HFFc6 (cell line): ENCODE measurements at places on chromosomes 1 and 21.
A peak's percentile ranks its signal among the peaks of the same experiment; 100 is the strongest.

- DNase-seq, result peak; percentile 33
Observed at GRCh38 chr1:179082999-179083335, 1.1 kb downstream of the TOR3A start.

GRCh38 chr1:42282024-42282579 is 52.9 kb downstream of the FOXJ3 start:
- DNase-seq, result peak; percentile 40

GRCh38 chr1:2529784-2530512 is at the start of gene HES5:
Gene HES5 (minus strand): TSS chr1:2530263. CDS start chr1:2530164, 99 bp downstream.
- DNase-seq, result no peak

GRCh38 chr1:154846565-154847442 is 23.3 kb downstream of the KCNN3 start:
- DNase-seq, result no peak

DNA sequence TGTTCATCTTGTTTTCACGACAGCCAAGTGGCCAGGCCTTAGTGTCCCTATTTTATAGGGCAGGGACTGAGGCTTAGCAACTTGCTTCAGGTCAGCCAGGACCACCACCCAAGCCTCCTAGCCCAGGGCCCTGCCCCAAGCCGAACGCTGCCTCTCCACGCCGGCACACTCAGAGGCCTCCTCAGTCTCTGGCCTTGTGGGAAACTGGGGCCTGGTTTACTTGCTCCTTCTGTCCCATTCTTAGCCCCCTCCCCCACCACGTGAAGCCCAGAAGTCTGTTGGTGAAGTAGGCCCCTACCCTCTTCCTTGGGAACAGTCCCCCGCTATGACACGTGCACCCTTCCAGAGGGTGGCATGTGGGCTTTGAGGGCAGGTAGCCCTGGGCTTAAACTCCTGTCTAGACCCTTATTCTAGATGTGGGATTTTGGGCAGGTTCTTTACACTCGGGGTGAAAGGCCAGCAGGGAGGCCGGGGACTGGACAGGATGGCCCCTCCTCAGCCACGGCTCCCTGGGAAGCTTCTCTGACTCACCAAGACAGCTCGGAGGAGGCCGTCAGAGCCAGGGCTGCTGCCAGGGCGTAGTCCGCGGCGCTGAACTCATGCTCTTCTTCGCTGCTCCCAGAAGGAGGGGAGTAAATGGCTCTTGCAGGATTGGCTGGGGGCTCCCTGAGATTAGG is 4.3 kb downstream of the MYOM3 start:
- peak; percentile 30 for DNase-seq

DNA sequence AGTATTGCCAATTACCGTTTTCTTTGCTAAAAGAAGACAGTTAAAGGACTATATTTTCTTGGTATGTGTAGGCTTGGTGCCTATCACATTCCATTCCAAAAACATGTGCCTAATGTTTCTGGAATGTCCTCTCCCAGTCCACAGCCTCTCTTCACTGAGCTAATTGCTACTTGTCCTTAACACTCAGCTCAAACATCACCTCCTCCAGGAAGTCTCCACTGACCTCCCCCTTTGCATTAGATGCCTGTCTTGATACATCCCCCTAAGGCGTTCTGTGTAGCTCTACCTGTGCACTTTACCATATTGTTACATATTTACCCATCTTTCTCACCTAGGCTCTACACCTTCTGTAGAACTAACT is 195.6 kb upstream of the CAMK1G start:
- peak; percentile 53 for DNase-seq

DNA sequence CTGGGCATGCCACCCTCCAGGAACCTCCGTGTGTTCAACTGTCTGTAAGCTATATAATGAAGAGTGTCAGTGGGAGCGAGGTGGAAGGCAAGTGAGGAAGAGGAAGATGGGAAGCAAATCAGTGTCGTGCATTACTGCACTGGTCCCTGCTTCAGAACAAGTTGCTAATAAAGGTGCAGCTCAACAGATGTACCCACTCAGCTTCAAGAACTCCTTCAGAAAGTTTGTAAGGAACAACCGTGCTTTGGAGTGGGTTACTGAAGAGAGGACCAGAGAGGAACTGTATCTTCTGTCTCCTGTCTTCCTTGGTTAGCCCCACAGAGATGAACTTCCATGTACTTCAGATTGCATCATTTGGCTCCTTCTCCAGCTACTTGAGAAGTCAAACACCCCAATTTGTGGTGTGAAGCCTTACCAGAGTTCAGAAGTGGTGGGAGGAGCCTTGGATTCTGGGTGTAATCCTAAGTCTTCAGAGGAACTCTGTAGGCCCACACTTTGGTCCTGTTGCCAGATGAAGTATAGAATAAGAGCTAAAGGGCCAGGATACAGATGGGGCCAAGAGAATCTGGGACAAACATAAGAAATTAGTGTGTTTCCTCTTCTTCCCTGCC is 290.5 kb upstream of the PROX1 start:
- no peak for DNase-seq

GRCh38 chr1:18868354-18868753 is 8.9 kb upstream of the TAS1R2 start:
- DNase-seq, result no peak

- no peak for DNase-seq
Observed at GRCh38 chr21:41256771-41257702, 59.6 kb upstream of the FAM3B start.

- no peak for DNase-seq
Observed at GRCh38 chr21:15422783-15423182, 307.0 kb upstream of the USP25 start.

GRCh38 chr1:84402060-84402459 is 3.8 kb downstream of the DNASE2B start:
- peak; percentile 1 for DNase-seq

DNA sequence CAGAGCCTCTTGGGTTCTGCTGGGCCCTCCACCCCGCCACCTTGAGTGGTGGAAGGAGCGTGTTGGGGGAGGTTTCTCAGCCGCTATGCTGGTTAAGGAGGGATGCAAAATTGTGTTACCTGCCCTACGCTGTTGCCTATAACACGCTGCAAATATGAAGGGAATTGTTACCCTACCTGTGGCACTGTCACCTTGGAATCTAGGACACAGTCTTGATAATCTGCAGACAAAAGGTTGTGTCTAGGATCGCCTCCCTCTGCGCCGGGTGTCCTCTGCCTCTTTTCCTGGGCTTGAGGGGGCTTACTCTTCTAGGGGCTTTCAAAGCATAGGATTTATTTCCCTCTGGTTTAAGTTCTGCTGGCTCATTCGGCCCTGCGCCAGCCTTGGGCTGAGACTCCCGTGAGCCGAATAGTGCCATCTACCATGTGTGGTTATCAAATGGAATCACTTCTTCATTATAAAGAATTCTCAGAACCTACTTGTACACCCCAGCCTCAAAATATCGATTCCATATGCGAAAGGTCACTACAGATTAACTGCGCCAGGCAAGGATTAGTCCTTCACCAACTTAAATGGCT is 697 bp downstream of the SLC22A15 start:
- DNase-seq, result no peak
